ENCODE measurements at places on chromosomes 2 and 18. TPM values are rescaled to one million over a fixed set of nuclear protein-coding genes. Genes with fewer than 3 reads are reported as not detected.

GRCh38 chr2:85309699-85310321 lies 18.0 kb downstream of the TGOLN2 start:
- no peak for DNase-seq

DNA sequence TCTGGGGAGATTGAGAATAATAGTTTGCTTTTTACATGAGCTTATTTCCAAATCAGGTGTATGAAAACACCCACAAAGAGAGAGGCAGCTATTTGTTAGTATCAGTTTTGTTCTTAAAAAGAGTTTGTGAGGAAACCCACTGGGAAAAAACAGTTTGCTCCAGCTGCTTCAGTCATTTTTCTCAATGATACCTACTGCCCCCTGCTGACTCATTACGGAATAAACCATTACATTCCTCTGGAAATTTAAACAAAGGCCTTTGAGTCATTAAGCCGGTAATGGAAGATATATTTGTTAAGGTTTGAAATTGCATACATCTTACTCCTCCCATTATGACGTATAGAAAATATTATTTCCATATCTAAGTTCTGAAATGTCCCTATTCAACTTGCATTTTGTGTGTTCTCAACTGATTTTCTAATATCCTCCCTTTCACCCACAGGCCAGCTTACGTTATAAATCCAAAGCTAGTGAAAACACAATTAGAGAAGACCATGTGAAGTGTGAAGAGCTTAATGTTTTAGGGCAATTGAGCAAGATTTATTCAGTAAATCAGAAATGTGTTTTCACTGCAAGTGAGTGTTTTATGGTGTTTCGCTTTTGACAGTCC lies 761.6 kb downstream of the DSC3 start:
- DNase-seq, result no peak

GRCh38 chr2:1254662-1255343 lies 158.5 kb upstream of the TPO start:
- DNase-seq, result no peak

- no peak for DNase-seq
Observed at GRCh38 chr2:44843086-44843485, 98.4 kb upstream of the SIX3 start.

- no peak for DNase-seq
Observed at GRCh38 chr2:80028051-80028450, 276.5 kb downstream of the LRRTM1 start.

DNA sequence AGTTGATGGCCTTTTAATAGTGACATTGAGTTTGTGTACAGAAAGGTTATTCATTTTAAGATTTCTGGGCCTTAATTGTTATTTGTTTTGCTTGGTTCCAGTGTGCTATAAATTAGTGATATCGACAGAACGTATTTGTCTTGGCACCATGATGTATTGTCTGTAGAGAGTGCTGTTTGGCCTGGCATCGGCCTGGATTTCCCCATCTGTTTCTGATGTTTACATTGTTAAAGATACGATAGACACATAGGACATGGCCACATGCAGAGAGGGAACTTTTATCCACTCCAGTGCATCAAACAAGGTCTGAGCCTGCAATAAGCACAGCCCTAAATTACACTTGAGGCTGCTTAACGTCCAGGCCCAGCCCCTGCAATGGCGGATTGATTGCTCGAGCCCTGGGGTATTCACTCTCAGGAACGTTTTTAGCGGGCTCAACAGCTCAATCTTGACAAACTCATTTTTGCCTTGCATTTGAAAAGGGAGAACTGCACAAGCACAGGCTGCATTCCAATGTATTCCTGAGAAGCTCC lies 144.7 kb downstream of the SLC4A3 start:
- no peak for DNase-seq

CXCR1 gene
- total RNA-seq, result not detected

IL1B gene
- not detected for total RNA-seq

AMER3 gene
- not detected for total RNA-seq
